ENCODE measurements at places on chromosomes 3 and 15.

DNA sequence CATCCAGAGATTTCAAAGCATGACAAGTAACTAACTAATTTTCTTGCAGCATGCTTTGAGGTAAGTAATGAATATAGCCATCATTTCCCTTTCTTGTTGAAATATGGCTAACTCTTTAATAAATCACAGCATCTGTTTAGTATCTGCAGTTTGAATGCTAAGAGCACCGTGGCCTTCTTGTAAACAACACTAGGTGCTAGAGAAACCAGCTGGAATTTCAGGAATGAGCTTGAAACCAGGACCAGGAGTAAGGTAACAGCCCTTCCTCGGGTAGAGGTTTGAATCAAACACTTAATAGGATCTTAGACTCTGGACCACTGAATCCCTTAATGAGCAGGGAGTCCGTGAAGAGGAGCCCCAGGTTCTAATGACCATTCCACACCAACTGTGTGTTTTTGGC lies 13.6 kb downstream of the CALML4 start:
- DNase-seq: no peak

- DNase-seq: no peak
Measured at GRCh38 chr3:123313889-123314288, 112.1 kb downstream of the SEC22A start.

DNA sequence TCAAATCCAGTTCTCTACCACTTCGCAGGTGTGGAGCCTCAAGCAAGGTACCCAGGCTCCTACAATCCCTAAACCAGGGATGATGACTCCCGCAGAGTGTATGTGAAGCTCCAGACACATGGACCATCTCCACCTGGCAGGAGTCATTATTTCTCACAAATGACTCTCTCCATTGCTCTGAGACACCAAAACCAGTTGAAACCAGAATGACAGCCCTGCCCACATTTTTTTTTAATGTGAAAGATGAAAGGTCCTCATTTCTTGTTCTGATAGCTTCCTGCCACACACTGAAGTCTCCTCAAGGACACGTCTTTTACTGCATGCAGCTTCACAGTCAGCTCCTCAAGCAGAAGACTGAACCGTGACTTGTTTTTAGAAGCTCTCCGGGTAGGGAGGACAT lies 61.4 kb upstream of the ZBTB38 start:
- DNase-seq: no peak

GRCh38 chr3:72318504-72319193 lies 529.6 kb downstream of the SHQ1 start:
- no peak for DNase-seq

DNA sequence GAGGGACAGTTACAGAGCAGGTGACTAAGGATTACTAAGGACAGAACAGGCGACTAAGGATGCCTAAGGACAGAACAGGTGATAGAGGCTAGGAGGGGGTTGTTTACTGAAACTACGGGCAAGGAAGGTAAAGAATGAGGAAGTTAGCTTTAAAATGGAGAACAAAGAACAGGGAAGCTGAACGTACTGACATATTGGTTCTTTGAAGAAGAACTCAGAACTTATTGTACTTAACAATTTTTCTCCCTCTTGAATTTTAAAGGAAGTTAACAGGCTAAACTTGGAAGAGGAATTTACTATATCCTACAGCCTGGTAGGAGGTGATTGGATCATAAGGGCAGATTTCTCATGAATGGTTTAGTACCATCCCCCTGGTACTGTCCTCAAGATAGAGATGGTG lies 290.2 kb downstream of the SHQ1 start:
- no peak for DNase-seq

DNA sequence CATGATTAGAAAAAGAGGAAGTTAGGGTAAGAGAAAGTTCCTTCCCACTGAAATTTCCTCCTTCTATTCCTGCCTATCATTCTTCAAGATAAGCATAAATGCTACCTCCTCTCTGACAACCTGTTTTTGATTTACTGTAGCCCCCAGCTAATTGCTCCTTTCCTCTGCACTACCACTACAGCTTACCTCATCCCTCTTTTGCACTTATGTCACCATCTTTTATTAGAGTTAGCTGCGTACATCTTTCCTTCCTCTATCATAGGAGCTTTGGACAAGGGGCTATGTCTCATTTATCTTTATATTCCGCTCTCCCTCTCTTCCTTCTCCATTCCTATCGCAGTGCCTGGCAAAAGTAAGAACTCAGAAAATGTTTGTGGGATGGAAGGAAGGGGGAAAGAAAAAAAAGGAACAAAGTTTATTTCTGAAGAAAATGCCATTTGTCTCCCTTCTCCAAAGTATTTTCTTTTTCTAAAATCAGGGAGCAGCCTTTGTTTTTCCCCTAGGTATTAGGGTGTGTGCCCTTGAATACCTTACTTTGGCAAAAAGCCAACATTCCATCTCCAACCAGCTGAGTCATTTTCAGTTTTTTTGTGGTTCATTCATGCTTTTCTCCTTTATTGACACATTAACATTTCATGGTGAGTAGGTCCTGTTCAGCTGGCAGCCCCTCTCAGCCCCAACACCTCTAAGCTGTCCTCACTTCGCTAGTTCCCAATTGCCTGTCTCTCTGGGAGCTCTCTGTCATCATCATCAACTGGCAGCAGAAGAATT lies 87.6 kb upstream of the SOX2 start:
- no peak for DNase-seq

GRCh38 chr15:101067660-101068522 lies 148.7 kb downstream of the LRRK1 start:
- no peak for DNase-seq

DNA sequence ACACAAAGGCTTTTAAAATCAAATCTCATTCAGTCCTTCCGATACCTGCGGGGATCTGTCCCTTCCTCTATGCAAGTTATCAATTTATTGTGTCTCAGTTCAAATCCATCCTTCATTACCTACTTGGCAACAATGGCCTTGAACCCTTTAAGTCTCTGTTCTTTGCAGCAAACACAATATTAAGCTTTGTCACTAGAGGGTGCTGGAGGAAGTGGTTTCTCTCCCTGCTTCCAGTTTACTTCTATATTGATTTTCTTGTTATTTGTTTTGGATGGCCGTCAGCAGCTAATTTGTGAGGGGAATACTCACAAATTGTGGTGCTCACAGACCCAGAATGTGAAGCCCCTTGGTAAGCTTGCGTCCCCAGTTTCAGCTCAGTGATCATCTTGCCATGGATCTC lies 278.3 kb downstream of the FGF12 start:
- no peak for DNase-seq

- DNase-seq: no peak
Measured at GRCh38 chr3:156705761-156706616, 31.6 kb downstream of the TIPARP start.

- DNase-seq: no peak
Measured at GRCh38 chr3:67294341-67294740, 296.2 kb downstream of the KBTBD8 start.

GRCh38 chr3:184003187-184003967 lies 14.3 kb downstream of the ABCC5 start:
- DNase-seq: no peak

DNA sequence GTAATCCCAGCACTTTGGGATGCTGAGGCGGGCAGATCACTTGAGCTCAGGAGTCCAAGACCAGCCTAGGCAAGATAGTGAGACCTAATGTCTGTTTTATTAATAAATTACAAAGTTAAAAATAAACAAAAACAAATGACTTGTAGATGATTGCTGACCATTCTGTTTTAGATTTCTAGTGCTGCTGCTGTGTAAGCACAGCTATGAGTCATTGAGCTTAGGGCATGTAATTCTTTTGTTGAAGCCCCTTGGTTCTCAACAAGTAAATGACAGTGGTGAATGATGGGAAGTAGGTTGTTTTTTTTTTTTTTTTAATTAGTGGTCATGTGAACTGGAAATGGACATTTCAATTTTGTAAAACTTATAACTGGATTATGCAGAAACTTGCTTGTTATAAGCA lies 63.3 kb downstream of the LEO1 start:
- no peak for DNase-seq

DNA sequence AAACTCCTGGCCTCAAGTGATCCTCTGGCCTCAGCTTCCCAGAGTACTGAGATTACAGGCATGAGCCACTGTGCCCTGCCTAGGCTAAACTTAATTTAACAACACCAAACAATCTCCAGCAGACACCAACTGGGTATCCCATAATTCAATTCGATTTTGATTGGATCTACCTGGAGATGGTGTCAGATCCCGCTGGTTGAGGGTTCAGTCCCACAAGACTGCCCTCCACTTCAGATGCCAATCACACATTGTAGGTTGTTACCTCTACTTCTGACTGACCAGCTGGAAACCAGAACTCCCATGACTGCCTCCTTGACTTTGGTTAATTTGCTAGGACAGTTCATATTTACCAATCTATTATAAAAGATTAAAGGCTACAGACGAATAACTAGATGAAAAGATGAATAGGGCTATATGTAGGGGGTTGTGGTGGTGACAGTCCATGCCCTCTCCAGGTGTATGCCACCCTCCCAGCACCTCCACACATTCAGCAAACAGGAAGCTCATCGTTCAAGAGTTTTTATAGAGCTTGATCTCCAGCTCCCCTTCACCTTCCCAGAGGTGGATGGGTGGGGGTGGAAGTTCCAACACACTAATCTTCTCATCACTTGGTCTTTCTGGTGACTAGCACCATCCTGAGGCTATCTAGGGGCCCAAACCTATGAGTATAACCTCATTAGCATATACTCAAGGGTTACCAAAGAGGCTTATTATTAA lies 9.3 kb downstream of the B2M start:
- no peak for DNase-seq

DNA sequence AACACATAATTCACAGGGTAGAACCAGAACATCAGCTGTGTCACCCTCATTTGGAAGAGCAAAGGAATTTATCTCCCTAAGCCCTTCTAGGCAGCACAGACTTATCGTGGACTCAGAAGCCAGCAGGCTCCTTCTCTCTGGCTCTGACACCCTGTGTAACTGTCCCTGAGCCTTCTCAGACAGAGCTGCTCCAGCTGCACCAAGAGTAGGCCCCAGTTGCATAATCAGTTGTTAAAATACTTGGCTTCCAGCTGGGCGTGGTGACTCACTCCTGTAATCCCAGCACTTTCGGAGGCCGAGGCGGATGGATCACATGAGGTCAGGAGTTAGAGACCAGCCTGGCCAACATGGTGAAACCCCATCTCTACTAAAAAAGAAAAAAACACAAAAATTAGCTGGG lies 49.4 kb upstream of the ACVR2B start:
- DNase-seq: peak; percentile 57

- no peak for DNase-seq
Measured at GRCh38 chr3:52310861-52311575, 5.1 kb upstream of the DNAH1 start.

DNA sequence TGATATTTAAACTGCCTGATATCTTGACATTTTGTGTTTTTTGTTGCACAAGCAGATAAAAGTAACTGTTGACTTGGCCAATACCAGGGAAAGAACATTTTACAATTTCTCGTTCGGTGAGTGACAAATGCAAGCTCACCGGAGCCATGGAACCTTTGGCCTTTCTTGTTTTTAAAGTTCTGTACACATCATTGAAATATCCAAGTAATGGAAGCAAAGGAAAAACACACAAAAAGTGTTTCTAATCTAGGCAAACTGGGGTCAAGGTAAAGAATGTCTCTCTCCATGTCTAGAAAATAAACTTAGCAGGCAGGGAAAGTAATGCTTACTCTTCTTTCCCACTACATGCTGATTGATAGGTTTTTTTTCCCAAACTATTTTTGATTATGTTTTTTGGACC lies 27.8 kb downstream of the SPTSSB start:
- no peak for DNase-seq

DNA sequence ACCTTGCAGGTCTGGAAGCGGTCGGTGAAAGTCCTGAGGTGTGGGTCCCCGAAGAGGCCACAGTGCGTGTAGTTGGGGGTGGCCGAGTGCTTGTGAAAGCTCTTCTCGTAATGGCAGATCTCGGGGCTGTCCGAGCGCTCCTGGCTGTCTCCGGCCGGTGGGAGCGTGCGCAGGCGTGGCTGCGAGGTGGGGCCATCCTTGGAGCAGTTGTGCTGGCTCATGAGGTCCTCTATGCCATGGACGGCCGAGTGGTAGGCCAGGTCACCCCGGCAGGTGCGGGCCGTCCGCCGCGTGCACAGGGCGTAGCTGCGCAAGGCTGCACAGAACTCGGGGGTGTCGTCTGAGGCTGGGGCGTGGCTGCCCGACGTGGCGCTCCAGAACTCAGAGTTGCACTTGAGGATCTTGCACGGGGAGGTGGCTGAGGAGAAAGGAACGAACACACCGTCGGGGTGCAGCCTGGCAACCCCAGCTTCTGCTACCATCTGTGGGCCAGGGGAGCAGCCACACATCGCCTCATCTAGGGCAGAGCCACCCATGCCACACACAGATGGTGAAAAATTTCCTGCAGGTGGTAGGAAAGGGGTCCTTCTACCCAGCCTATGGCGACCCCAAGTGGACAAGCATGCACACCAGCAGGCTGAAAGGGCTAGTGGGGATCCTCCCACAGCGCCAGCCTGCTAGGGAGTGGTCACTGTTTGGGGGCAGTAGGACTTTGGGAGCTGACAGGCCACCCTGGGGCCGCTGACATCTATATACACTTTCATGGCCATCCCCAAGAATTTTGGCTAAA lies 36.7 kb downstream of the RGMA start:
- DNase-seq: no peak

GRCh38 chr3:126142652-126143051 lies 37.7 kb downstream of the ALDH1L1 start:
- DNase-seq: no peak

DNA sequence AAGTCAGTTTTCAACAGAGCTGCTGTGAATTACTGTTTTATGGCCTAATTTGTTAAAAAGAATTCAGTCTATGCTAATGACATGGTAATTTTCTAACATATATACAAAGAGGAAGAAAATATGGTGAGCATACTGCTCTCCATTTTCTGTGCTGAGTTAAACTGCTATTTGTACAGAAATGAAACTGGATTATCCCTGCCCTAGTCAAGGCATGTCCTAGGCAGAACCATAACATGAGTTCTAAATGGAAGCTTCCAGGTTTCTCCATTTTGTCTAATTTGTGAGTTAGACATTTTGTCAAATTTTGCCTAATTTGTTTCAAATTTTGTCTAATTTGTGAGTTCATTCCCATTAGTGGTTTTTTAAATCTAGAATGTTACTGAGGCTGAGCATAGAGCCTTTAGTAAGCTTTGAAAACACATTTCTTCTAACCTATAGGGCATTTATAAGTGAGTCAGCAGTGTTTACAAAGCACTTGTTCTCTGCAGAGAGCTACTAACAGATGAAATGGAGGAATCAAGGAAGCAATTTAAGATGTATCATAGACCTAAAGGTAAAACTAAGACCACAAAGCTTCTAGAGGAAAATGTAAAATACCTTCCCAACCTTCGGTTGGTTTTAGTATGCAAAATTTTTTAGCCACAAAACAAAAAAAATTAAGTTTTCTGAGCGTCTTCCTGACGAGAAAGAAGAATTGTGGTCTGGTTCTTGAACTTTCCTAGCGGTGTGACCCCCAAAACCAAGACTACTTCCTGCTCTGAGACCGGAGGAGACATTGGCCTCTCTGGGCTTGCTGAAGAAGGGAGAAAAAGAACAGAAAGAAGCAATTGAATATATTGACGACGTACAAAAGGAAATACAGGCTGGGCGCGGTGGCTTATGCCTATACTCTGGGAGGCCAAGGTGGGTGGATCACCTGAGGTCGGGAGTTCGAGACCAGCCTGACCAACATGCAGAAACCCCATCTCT lies 9.8 kb downstream of the P2RY14 start:
- no peak for DNase-seq

Measured in fibroblast of the conjunctiva (primary cell).